ENCODE measurements at places on chromosomes 6 and 20.

- DNase-seq, result no peak
Observed at GRCh38 chr20:1119128-1119505, 715 bp downstream of the PSMF1 start.

DNA sequence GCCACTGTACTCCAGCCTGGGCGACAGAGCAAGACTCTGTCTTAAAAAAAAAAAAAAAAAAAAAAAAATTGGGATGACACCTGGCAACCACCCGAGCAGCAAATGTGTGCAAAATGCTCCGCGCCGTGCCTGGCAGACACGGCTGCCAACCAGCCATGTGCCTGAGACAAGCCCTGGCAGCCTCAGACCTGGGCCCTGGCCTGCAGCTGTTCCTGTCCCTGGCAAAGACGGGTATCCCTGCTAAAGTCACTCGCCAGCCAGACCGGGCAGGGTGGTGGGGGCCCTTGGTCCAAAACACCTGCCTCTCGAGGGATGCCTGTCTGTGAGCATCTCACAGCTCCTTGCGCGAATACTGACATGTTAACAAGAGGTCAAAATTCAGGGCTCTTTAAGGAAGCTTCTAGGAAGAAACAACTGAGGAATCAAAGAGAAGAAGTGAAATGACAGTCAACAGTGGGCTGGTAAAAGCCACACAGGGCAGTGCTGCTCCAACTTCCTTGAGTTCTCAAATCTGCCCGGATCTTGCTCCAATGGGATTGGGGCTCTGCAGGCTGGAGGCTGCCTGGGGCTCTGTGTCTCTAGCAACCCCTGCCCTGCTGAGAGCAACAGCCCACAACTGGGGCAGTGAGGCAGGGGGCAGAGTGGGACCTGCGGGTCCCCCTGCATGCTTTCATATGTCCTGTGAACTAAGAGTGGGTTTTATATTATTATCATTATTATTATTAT lies 53.4 kb downstream of the SYTL3 start:
- DNase-seq, result no peak

- no peak for DNase-seq
Observed at GRCh38 chr20:48422242-48422960, 405.4 kb downstream of the PREX1 start.

GRCh38 chr6:19705606-19706005 lies 131.6 kb upstream of the ID4 start:
- no peak for DNase-seq

GRCh38 chr6:170420791-170421776 lies 114.5 kb downstream of the FAM120B start:
- DNase-seq, result no peak

GRCh38 chr6:127319686-127320085 lies 23.7 kb downstream of the ECHDC1 start:
- DNase-seq, result no peak

- no peak for DNase-seq
Observed at GRCh38 chr6:162697872-162698403, 29.6 kb downstream of the PRKN start.

DNA sequence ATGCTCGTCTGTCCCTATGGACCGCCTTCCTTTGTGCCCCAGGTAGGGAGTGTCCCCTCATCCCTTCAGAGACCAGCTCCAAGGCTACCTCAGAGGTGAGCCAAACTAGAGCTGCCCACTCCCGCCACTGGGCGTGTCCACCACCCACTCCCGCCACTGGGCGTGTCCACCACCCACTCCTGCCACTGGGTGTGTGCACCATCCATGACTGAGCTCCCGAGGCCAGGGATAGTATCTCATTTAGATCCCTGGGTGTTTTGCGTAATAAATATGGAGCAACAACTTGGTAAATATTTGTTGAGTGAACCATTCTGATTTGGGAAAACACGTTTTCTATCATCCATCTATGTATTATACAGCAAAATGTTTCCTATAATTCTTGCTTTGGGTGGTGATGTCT lies 68.8 kb downstream of the ZBTB2 start:
- DNase-seq, result no peak

- no peak for DNase-seq
Observed at GRCh38 chr6:46390153-46390876, 100.9 kb downstream of the RCAN2 start.

DNA sequence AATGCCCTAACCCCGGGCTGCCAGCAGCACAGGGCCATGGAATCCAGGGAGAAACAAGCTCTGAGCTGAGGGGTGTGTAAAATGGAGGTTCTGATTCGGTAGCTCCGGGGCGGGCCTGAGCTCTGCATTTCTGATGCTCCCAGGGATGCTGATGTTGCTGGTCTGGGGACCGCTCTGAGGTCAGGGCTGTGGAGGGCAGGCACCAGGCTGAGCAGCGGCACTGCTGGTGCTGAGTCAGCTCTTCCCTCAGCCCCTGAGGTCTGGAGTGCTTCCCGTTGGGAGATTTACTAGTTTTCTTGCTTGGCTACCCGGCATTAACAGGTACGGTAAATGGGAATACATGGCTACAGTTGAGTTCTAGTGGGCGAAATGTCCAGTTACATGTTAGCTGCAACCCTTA lies 18.6 kb upstream of the CST3 start:
- DNase-seq, result no peak

GRCh38 chr6:36493859-36494258 lies 51.1 kb downstream of the KCTD20 start:
- DNase-seq, result no peak

- no peak for DNase-seq
Observed at GRCh38 chr6:111356551-111356950, 126.5 kb downstream of the REV3L start.

GRCh38 chr20:34022839-34023234 lies 29.1 kb downstream of the RALY start:
- DNase-seq, result no peak

GRCh38 chr6:126640921-126641320 lies 301.0 kb downstream of the CENPW start:
- DNase-seq, result no peak

GRCh38 chr6:170290296-170291128 lies at the start of gene DLL1:
TSS of gene DLL1 (minus strand) at chr6:170291078. CDS start at chr6:170290139, 939 bp downstream.
- no peak for DNase-seq

DNA sequence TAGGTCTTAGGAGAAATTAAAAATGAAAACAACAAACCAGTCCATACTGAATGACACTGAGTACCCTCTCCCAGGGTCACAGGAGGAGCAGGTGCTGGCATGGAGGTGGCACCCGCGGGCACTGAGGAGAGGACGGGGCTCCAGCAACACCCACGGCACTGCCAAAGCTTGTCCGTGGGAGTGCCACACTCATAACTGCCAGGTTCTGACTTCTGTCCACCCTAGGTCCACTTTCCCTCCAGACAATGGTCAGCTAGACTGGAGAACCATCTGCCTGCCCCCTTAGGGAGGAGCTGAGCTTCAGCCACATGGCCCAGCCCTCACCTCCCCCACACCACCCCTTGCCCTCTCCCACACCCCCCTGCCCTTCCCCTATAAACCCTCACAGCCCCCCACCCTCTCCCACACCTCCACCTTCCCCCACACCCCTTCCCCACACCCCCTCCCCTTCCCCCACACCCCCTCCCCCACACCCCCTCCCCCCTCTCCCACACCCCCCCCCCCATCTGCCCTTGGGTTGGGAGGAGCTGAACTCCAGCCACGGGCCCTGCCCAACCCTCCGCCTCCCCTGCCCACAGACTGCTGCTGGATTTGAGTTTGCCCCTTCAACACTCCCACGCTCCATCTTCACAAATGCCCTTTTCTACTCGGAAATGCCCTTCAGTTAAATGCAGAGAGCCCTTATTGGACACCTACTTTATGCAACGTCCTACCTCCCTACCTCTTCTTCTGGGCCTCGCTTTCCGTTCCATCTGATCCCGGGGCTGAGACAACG lies 129.6 kb downstream of the TAF4 start:
- no peak for DNase-seq

DNA sequence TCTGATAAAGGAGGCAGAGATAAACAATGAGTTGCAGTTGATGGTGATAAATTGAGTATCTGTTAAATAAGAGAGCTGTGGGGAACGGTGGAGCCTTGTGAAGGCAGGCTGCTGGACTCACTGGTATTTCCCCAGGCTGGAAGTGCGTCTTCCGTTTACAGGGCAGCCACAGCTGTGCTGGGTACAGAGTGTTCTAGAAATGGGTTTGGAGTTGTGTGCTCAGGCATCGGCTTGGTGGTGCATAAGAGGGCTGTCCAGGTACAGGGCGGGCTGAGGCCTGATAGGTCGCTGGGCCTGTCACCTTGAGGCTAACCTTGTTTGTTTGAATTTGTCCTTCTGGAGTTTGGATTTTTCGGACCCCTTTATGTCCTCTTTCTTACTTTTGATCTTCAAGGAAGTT lies 39.3 kb downstream of the ARID1B start:
- peak; percentile 16 for DNase-seq

- DNase-seq, result peak; percentile 43
Observed at GRCh38 chr6:44221291-44221960, 2.0 kb upstream of the SLC29A1 start.

GRCh38 chr6:16292942-16293341 lies 54.6 kb downstream of the GMPR start:
- DNase-seq, result no peak

GRCh38 chr6:44731485-44732095 lies 344.1 kb downstream of the CDC5L start:
- no peak for DNase-seq

DNA sequence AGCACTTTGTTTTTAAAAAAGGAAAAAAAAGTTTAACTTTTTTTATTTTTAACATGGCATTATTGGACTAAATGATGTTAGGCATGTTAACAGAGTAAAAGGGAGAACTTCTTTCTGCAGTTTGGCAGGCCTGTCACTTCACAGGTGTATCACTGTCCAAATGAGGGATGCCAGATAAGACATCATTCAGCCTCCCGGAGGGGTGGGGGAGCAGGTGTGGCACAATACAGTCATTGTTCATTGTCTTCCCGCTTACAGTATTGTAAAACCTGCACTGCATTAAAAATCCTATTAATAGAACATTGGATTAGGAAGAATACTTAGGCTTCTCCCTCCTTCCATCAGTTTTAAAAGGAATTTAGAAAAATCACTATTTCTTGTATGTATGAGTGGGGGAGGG lies 80.7 kb downstream of the CARMIL1 start:
- no peak for DNase-seq

- no peak for DNase-seq
Observed at GRCh38 chr20:7596541-7596940, 343.7 kb downstream of the HAO1 start.

DNA sequence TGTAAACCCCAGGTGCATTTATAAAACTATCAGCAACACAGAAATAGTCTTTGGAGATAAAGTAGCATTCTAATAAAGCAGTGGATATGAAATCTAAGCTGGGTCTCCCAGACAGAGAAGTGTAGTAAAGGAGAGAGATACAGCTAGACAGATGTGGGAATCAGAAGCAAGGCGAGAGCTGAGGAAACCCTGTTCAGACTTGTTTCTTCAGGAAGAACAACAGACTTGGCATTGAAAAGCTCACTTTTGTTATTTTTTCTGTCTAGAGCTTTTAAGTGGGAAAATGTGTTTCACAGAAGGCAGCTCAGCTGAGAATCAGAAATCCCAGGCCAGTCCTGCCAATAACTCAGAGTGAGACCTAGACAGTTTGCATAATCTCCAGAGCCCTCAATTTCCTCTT lies 52.9 kb downstream of the SLC35B3 start:
- DNase-seq, result no peak

- DNase-seq, result no peak
Observed at GRCh38 chr6:154491567-154492470, 18.7 kb downstream of the CNKSR3 start.

DNA sequence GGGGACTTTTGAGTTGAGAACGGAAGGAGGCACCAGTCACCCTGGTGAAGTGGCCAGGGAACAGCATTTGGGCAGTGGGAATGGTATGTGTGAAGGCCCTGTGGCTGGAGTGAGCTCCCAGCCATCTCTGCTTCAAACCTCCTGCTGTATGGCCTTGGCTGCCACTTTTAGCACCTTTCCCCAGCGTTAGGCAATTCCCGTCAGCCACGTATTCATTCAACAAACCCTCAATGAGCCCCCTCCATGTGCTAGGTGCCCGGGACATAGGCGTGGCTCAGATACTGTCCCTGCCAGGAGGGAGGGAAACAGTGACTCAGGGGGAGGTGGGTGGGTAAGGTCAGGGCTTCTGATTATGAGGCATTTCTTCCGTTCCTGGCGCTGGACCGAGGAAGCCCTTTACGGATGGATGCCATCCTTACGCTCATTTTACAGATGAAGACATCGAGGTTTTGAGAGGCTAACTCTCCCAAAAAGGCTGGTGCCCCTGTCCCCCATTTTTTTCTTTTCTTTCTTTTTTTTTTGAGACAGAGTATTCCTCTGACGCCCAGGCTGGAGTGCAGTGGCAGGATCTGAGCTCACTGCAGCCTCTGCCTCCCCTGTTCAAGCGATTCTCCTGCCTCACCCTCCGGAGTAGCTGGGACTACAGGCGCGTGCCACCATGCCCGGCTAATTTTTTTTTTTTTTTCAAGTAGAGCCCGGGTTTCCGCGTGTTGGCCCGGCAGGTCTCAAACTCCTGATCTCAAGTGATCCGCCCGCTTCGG lies 37.5 kb downstream of the SRC start:
- no peak for DNase-seq

DNA sequence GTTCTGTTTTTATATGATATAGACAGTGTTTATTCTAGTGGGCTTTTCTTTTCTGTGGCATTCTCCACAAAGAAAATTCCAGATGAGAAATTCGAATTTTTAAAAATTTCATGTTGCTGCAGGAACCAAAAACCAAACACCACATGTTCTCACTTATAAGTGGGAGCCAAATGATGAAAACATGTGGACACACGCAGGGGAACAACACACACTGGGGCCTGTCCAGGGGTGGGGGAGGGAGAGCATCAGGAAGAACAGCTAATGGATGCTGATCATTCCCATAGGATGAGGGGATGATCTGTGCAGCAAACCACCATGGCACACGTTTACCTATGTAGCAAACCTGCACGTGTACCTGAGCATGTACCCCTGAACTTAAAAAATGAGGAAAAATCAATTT lies 499.0 kb upstream of the SLC35B3 start:
- DNase-seq, result no peak

DNA sequence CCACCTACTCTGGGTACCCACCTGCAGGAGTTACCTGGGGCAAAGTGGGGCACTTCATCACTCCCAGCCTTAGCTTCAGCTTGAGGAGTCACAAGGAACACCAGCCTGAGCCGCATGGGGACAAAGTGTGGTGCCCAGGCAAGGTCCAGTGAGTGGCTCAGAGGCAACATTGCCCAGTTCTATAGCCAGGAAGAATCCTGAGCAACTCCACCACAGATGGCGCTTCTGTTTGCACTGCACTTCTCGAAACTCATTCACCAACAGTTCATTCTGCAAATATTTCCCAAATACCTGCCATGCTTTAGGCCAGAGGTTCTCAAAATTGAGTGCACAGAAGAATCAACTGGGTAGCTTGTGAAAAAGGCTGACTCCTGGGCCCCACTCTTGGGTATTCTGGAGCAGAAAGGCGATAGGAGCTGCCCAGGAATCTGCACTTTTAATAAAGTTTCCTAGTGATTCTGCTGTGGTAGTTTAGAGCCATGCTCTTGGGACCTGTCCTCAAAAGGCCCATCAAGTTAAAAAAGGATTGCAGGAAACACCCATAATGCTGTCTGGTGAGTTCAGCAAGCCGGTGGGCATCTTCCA lies 83.1 kb downstream of the VEGFA start:
- no peak for DNase-seq

DNA sequence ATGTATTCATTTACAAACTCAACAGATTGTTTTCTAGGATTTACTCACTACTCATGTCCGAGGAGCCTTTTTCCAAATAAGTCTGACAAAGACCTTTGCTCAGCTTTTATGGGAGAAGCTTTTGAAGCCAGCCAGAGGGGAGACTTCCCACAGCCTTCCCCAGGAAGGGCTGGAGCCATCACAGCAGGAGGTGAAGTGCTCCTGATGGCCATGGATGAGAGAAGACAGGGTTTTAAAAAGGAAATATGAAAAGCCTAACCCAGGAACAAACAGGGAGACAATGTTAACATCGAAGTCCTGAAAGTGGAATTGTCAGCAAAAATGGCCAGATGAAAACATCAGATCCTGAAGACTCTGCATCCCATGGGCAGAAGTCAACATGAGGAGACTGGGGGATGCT lies 11.6 kb upstream of the TAGAP start:
- no peak for DNase-seq

Measured in bone marrow (tissue), 2 donors.